ENCODE measurements at places on chromosomes 2 and 18.

DNA sequence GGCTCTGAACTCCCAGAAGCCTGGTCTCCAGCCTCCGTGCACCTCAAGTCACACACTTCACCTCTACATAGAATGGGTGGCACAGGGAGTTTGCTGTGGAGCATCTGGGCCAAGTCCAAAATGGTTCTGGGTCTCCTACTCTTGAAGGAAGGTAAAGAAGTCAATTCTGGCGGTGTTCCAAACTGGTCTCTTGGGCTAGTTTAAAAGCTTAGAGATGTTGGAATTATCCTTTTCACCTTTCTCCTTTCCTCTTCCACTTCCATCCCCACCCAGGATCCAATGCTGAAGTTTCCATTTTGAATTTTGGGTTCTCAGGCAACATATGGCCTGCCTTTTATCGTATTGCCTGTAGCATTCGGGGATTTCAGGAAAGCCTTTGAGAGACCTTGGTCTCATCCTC is 325.2 kb downstream of the PDE11A start:
- no peak for DNase-seq

DNA sequence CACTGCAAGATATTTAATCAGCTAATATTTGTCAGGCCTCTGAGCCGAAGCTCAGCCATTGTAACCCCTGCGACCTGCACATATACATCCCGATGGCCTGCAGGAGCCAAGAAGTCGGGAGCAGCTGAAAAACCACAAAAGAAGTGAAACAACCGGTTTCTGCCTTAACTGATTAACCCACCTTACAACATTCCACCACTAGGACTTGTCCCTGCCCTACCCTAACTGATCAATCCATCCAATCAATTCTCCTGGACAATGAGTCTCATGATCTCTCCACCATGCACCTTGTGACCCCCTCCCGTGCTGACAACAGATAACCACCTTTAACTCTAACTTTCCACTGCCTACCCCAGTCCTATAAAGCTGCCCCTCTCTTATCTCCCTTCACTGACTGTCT is 945.4 kb upstream of the GYPC start:
- no peak for DNase-seq

GRCh38 chr2:106363791-106364190 is 104.4 kb downstream of the RGPD3 start:
- no peak for DNase-seq

GRCh38 chr2:188784269-188784762 is 189.9 kb upstream of the COL3A1 start:
- DNase-seq = no peak

DNA sequence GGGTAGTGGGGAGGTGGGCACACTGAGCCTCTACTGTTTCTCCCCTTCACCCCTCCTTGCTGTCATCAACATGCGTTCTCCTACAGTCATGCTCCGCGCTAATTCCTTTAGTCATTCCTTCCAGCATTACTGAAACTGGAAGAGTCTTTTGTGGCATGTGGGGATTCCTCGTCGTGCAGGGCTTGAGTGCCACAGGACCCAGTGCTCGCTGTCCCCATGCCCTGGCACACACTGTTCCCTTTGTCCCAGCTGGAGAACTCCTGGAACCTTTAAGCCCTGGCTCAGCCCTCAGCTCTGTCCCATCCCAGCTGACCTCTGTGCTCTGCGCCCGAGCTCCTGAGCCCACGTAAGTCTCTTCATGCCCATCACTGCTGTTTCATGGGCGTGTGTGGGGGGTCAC is 42.1 kb downstream of the ODC1 start:
- no peak for DNase-seq

GRCh38 chr18:53375621-53376020 is 848.8 kb downstream of the MBD2 start:
- DNase-seq = no peak

DNA sequence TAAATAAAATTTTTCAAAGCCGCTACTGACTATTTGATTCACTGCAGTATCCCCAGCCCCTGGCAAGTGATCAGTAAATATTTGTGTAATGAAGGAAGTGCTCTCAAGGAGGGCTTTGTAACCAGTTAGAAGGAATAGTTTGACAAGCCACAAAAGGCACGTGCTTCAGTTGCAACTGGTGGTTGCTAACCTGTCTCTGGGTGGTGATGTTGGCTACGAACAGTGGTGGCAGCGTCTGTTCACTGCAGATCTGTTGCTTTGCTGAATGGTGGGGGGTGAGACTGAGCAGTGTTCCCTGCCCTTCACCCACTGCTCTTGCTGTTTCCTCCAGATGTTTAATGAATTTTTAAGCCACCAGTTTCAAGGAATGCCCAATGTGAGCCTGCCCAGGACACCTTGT is 73.9 kb upstream of the SIX2 start:
- DNase-seq = no peak

- DNase-seq = no peak
Measured at GRCh38 chr2:180733330-180733729, 247.1 kb upstream of the UBE2E3 start.

DNA sequence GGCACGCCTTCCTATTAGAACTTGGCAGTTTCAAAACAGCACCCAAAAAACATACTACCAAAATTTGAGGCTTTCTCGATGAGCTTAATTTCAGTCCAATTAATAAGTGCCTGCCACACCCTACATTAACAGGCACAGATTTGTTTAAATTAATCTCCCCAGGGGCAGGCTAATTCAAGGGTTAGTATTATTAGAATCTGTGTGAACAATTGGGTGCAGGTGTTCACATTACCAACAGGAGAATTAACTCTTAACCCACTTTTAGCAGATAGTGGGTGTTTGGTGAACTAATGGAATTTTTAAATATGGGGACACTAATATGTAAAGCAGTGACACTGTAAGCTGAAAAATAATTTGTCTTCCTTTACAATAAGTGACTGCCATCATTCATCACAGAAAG is 4.1 kb downstream of the MBD2 start:
- no peak for DNase-seq

DNA sequence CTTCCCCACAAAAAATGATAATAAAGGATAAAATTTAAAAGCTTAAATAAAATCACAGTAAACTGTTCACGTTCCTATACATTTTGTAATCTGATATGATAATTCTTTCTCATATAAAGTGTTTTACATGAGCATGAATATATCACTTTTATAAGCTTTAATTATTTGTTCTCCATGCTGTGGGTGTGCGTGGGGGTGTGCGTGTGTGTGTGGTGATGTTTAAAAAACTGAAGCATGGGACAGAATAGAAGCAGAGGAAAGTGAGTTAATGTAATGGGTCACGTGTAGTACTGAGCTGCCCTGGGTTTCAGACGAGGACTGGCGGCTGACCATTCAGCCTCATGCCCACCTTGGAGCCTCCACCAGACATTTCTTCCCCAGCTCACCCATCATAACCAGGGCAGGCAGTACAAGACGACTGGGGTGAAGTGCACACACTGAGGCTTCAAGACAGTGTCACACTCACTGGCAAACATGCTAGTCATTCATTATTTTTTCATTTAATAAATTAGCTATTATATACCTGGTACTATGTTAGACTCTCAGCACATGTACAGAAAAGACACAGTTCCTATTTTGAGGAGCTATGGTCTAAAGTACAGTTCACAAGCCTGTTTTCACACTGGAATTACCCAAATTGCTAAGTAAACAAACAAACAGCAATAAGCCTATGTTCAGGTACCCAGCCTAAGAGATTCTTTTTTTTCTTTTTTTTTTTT is 97.2 kb upstream of the LPIN2 start:
- no peak for DNase-seq

- no peak for DNase-seq
Measured at GRCh38 chr2:116489944-116490343, 1324.5 kb upstream of the DDX18 start.

- DNase-seq = no peak
Measured at GRCh38 chr2:144996225-144996795, 476.4 kb upstream of the ZEB2 start.

GRCh38 chr2:67528320-67528719 is 131.2 kb downstream of the ETAA1 start:
- no peak for DNase-seq

- DNase-seq = no peak
Measured at GRCh38 chr2:44167311-44167907, 1.3 kb upstream of the PPM1B start.

GRCh38 chr2:240213476-240214421 is 73.3 kb upstream of the OTOS start:
- DNase-seq = no peak

DNA sequence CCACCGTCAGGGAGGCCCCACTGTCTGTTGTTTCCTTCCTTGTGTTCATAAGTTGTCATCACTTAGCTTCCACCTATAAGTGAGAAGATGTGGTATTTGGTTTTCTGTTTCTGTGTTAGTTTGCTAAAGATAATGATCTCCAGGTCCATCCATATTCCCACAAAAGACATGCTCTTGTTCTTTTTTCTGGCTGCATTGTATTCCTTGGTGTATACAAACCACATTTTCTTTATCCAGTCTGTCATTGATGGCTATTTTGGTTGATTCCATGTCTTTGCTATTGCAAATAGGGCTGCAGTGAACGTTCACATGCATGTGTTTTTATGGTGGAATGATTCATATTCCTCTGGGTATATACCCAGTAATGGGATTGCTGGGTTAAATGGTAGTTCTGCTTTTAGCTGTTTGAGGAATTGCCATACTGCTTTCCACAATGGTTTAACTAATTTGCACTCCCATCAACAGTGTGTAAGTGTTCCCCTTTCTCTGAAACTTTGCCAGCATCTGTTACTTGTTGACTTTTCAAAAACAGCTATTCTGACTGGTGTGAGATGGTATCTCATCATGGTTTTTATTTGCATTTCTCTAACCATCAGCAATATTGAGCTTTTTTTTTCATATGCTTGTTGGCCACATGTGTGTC is 156.6 kb upstream of the NOSTRIN start:
- no peak for DNase-seq

DNA sequence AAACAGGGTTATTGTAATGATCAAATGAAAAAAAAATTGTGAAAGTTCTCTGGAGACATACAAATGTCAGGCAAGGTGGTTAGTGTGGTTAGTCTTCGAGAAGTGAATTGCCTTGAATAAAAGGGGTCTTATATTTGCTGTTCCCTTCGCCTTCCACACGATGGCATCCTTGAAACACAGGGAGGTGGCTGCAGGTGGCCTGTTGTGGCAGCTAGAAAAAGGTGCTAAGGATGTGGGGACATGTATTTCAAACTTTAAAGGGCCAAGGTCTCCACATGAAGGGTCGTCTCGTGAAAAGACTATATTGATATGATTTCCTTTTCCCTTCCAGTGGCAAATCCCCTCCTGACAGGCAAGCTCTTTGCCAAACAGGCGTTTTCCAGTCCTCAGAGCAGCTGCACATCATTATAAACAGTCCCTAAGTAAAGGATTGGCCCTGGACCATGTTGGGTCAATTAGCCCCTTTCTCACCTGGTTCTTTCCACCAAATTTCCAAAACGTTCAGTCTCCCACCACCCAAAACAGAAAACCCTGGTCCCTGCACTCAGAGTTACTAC is 68.5 kb downstream of the COPS8 start:
- peak; percentile 75 for DNase-seq

DNA sequence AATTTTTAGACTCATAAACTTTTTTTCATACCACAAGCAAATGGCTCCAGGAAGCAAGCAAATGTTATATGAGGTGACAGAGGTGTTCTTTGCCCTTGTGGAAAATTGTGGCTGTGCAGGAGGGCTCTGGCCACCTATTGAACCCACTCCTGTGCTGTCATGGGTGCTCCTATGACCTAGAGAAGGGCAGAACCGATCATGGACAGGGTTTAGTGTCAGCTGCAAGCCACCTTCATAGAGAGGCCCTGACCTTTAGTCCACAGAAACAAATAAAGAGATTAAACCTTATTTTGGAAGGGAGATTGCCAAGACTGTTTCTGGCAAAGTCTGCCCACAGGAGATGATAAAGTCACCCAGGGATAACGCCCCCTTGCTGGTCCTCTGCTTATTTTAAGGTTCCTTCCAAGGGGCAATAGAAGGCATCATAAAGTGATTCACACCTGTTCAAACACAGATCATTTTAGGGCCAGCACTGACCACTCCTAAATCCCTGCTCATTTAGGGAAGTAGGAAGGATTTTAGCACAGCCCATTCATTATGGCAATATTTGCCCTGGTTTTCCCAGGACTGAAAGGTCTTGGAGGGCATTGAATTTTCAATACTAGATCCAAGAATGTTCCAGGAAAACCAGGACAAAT is 26.1 kb upstream of the STAT4 start:
- no peak for DNase-seq

DNA sequence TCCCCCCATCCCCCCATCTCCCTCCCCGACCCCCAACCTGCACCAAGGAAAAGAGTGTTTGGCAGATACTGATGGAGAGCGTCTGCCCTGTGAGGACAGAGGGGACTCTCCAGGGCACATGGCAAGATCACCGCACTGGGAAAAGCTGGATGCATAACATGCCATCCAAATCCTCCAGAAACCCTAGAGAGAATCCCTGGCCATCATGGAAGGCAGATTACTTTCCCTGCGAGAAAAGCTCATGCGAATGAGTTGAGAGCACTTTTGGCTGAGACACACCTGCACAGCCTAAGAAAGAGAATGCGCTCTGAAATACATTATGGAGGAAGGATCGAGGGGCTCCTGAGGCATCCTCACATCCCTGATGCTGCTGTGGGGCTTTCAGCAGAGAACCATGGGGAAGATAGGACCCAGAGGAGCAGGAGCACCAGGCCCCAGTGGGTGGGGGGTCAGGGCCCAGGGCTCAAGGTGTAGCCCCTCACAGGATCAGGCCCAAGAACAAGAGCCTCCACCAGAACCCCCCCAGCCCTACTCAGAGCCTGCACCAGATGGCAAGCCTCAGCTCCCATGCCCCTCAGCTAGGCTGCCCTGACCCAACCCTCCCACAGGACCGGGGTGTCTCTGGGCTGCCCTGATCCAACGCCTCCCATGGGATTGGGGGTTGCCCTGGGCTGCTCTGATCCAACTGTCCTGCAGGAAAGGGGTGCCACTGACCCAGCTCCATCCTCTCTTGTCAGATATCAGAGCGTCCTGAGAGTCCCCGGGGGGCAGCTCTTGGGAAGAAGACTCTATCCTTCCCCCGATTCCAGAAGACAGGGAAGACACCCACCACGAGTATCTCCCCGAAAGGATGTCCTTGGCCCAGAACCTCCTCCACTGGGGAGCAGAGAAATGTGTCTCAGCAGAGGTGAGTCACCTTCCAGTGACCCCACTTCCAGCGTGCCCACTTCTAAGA is 153.4 kb downstream of the NDUFA10 start:
- DNase-seq = no peak

DNA sequence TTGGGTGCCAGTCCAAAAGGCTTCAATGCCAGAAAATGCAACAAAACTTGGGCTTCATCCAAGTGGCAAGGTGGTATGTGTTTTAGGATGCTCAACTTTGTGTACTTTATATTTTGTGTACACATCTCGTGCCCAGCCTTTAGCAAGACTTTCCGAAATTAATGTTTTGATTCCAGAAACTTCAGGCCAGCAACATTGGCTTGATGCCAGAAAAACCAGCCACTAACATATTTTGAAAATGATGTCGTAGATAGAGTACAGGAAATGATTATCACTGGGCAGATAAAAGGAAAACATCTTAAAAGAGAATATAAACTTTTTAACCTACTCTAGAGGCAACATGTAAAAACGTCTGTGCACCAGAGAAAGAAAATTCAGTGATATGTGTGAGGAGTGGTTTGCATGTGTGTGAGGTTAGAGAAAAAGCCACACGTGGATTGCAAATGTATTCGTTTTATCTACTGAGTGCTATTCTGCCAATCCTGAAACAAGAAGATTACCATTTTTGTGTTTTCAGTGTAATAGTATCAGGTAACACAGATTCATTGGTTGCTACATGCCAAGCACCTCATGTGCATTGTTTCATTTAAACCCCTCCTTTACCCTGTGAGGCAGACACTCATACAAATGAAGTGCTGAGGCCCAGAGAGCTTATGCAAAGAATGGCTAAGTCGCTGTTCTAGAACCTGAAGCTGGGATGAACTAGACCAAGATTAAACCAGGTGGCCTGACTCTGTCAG is 264.8 kb downstream of the C1D start:
- no peak for DNase-seq

- no peak for DNase-seq
Measured at GRCh38 chr2:82827426-82827825, 1631.7 kb downstream of the SUCLG1 start.

Data from activated CD4-positive, alpha-beta T cell treated with anti-CD3 and anti-CD28 coated beads for 48 hours (primary cell).